ENCODE measurements at places on chromosomes 2 and 18.

DNA sequence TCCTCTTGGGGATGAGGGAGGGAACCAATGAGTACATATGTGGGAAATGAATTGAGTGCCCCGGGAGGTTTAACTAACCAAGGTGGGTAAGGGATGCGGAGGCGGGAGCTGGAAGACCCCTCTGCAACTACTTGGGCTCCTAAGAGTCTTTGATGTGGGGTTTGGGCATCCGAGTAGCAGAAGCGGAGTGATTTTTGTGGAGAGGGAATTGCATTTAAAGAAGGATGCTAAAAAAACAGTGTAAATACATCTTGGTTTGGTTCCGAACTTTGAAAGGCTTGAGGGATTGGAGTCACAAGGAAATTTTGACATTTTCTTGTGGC lies 215.7 kb downstream of the MCFD2 start:
- DNase-seq: no peak

GRCh38 chr2:45441571-45441970 lies 169.5 kb downstream of the SRBD1 start:
- DNase-seq: no peak

- no peak for DNase-seq
Measured at GRCh38 chr18:77173275-77174030, 40.9 kb upstream of the MBP start.

GRCh38 chr2:34785206-34785785 lies 1186.2 kb upstream of the FAM98A start:
- no peak for DNase-seq

- DNase-seq: no peak
Measured at GRCh38 chr2:113164930-113165585, 8.7 kb upstream of the PSD4 start.

- DNase-seq: no peak
Measured at GRCh38 chr2:110948027-110948674, 172.6 kb upstream of the BCL2L11 start.

- DNase-seq: no peak
Measured at GRCh38 chr18:31652357-31652756, 32.0 kb downstream of the B4GALT6 start.

DNA sequence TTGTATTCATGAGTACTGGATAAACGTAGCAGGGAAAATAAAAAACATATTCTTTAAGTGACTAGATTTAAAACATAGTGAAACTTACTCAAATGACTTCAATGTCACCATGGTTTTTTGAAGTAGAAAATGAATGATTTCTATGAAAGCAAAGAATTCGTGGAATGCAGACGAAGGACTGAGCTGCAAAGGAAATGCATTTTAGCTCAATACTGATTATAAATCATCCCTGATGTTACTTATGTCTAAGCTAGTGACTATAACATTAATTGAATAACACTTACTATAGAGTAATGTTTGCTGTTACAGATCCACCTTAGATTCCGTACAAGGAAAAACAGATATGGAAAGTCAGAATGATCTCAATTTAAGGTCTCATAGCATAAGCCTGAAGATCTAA lies 1257.7 kb upstream of the CDH2 start:
- DNase-seq: no peak

DNA sequence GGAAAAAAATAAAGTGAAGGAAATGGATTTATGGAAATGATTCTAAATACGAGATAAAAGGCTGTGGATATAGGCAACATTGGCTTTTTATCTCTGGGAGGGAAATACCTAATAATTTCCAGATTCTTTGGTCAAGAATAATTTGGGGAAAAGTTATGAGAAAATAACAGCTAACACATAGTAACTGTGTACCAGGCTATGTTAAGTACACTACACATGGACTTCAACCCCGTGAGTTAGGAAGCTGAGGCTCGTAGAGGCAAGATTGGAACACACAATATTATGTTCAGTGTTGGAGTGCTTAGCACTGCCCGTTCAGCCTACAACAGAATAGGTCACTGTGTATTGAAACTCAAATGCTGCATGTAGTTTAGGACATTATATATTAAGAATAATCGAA lies 34.3 kb upstream of the GPD2 start:
- DNase-seq: no peak
